ENCODE measurements at places on chromosomes 13 and 19. TPM values are rescaled to one million over a fixed set of nuclear protein-coding genes. Genes with fewer than 3 reads are reported as not detected.

CILP2 gene
- 0.26 TPM for total RNA-seq

PLIN4 gene
- not detected for total RNA-seq

HPN gene
- not detected for total RNA-seq

MATK gene
- 24.3 TPM for total RNA-seq

CYP4F8 gene
- not detected for total RNA-seq

DNA sequence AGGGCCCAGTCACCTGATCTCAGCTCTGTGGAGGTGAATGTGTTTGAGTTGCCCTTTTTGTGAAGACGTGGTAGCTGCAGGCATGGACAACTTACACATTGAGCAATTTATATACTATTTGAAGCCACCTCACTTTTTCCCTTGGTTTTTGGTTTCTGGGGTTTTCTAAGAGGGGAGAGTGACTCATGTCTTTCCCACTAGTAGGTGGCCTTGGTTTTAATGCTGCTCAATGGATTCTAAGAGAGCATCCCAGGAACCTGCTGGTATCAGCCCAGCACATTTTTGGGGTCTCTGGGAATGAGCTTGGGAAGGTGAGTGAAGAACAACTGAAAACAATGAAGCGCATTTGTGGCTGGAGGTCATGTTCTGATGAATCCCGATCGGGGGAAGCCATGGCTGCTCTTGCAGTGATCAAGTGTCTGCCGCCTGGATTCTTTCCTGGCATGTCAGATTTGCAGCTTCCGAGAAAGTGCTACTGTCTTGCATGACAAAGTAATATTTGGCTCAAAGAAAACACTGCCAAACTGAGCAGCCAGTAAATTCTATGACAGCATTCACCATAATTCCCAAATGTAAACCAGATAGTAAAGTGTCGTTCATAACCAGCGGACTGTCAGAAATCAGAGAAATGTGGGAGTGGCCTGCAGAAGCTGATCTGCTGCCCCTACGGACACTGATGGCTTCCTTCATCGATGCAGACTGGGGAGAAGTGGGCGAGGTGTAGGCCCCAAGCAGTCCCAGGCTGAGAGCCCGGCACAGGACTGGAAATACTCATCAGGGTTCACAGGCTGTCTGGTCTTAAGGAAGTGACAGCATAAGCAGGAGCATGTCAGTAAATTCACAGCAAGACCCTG lies 98.7 kb downstream of the COL4A2 start:
- no peak overlapping the region for H3K27ac ChIP-seq
- H3K4me3 ChIP-seq: no peak overlapping the region
- H3K36me3 ChIP-seq: no peaks in the 10 kb centered on the region
- H3K27me3 ChIP-seq: peaks cover 63% of the 10 kb centered on the region
- H3K4me1 ChIP-seq: peaks cover 10% of the 10 kb centered on the region
- DNase-seq: no peak

GRCh38 chr19:38740932-38741331 lies 3.3 kb downstream of the CAPN12 start:
- H3K27ac ChIP-seq: no peak overlapping the region
- peaks cover 18% of the 10 kb centered on the region for H3K4me1 ChIP-seq
- peaks cover 3% of the 10 kb centered on the region for H3K36me3 ChIP-seq
- no peak overlapping the region for H3K4me3 ChIP-seq
- no peak for DNase-seq
- peaks cover 8% of the 10 kb centered on the region for H3K27me3 ChIP-seq

GRCh38 chr19:50327013-50327412 lies 2.2 kb downstream of the KCNC3 start:
- peak overlapping the region; percentile 84 for H3K4me3 ChIP-seq
- peaks cover 52% of the 10 kb centered on the region for H3K4me1 ChIP-seq
- H3K27me3 ChIP-seq: peaks cover 16% of the 10 kb centered on the region
- no peak for DNase-seq
- peaks cover 5% of the 10 kb centered on the region for H3K36me3 ChIP-seq

GRCh38 chr13:31242367-31242766 lies 42.6 kb downstream of the B3GLCT start:
- H3K4me1 ChIP-seq: no peaks in the 10 kb centered on the region
- H3K4me3 ChIP-seq: no peak overlapping the region
- H3K27me3 ChIP-seq: no peaks in the 10 kb centered on the region

- H3K4me1 ChIP-seq: no peaks in the 10 kb centered on the region
- H3K27ac ChIP-seq: no peak overlapping the region
- H3K36me3 ChIP-seq: no peaks in the 10 kb centered on the region
- DNase-seq: no peak
- no peak overlapping the region for H3K4me3 ChIP-seq
Observed at GRCh38 chr13:65965501-65965900, 1264.6 kb downstream of the PCDH9 start.

DNA sequence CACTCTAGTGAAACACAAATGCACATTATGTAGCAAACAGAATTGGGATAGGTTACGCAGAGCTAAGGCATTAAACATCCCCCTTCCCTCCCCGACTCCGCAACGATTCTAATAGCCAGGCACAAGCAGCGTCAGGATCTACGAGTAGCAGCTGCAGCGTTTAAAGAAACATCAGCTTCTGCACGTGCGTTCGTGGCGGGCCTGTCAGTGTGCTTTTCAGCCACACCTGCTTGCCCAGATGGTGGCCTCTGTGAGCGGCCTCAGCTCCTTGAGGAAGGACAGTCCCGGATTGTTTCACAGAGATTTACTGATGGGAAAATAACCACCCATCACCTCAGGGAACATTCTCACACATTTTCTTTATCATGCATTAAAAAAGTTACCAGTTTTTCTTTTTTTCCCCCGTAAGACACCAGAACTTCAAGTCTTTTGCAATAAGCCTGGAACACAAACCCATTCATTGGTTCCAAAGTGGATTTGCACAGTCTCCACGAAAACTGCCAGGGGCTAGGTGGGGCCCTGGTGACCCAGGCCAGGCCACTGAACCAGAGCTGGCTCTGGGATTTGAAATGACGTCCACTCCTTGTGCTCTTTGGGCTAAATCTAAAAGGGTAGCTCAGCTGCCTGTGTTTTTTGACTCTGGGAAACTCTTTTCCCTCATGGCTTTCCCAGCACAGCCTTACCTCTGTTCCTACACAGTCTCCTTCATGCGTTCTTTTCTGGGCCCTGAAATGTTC lies 325.5 kb downstream of the KCNRG start:
- no peak for DNase-seq
- H3K4me1 ChIP-seq: peaks cover 5% of the 10 kb centered on the region
- H3K36me3 ChIP-seq: no peaks in the 10 kb centered on the region
- peaks cover 41% of the 10 kb centered on the region for H3K27me3 ChIP-seq
- H3K4me3 ChIP-seq: no peak overlapping the region

DNA sequence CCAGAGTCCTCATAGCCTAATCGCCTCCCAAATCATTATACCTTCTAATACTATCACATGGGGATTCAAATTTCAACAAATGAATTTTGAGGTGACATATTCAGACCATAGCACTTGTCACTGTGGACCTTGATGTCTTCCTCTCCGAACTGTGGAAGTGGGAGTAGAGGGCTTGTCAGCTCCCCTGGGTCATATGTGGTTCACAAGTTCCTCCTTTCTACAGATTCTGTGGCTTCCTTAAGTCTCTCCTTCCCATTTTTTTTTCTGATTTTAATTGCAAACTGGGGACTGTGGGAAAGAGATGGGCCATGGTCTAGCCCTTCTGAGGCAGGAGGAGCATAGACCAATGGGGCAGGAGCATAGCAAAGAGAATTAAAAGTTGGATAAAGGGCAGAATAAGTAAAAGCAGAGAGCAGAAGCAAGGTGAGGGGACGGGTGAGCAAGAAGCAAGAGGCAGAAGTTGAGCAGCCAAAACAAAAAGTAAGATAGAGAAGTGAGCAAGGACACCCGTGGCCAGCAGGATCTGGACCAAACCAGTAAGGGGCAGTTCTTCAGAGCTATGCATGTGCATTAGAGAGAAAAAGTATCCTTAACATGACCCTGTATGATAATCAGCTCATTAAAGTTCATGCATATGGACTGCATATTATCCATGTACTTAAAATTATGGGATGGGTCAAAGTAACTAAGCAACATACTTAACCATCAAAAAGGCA lies 2.6 kb upstream of the SIGLEC7 start:
- no peaks in the 10 kb centered on the region for H3K36me3 ChIP-seq
- H3K27ac ChIP-seq: no peak overlapping the region
- no peak for DNase-seq
- peaks cover 14% of the 10 kb centered on the region for H3K4me1 ChIP-seq
- peaks cover 4% of the 10 kb centered on the region for H3K27me3 ChIP-seq

- no peaks in the 10 kb centered on the region for H3K27me3 ChIP-seq
- peak overlapping the region; percentile 72 for H3K4me3 ChIP-seq
- H3K27ac ChIP-seq: peak overlapping the region; percentile 98
- DNase-seq: peak; percentile 36
Observed at GRCh38 chr19:8194528-8195267, 14.5 kb upstream of the CERS4 start.

DNA sequence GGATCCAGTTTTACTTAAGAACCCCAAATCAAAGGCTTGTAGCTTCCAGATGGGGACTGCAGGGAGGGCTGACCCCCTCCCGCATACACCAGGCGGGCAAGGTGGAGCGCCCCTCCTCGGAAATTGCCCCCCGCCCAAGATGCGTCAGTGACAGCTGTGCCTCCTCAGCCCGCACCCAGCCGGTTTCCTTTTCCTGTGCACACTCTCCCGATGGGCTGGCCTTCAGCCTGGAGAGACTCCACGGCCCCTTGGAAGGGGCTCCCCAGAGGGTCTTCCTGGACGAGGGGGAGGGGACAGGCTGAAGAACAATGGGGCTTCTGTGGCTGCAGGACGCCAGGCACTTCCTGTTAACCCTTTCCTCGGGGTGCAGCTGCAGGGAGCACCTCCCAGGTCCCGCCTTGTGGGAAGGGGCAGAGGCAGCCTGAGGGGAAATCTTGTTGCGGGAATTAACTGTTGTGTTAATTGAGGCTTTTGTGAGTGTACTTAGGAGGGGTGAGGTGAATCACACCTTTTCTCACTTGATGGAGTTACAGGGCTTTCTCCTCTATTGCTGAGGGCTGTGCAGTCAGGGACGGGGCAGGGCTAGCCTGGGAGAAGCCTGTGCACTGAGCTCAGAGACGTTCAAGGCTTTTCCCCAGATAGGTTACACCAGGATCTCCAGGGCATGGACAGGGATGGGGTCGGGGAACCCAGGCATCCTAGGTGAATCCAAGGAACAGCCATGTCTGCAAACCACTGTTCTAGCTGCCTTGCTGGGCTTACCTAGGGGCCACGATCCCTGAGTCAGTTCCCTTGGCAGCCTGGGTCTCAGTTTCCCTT lies 14.3 kb downstream of the IER2 start:
- H3K36me3 ChIP-seq: peaks cover 3% of the 10 kb centered on the region
- H3K4me1 ChIP-seq: peaks cover 56% of the 10 kb centered on the region
- no peaks in the 10 kb centered on the region for H3K27me3 ChIP-seq
- H3K4me3 ChIP-seq: peak overlapping the region; percentile 82
- peak overlapping the region; percentile 94 for H3K27ac ChIP-seq

- DNase-seq: no peak
- no peak overlapping the region for H3K27ac ChIP-seq
- peaks cover 6% of the 10 kb centered on the region for H3K4me1 ChIP-seq
- peaks cover 12% of the 10 kb centered on the region for H3K27me3 ChIP-seq
Observed at GRCh38 chr19:45911291-45911690, 3.3 kb downstream of the NANOS2 start.

GRCh38 chr19:4113398-4114088 lies 10.4 kb downstream of the MAP2K2 start:
- peaks cover 46% of the 10 kb centered on the region for H3K36me3 ChIP-seq
- H3K27me3 ChIP-seq: no peaks in the 10 kb centered on the region
- no peak for DNase-seq
- H3K4me1 ChIP-seq: peaks cover 35% of the 10 kb centered on the region
- no peak overlapping the region for H3K27ac ChIP-seq

GRCh38 chr13:46496086-46496485 lies 56.9 kb upstream of the LRCH1 start:
- H3K27ac ChIP-seq: no peak overlapping the region
- peaks cover 5% of the 10 kb centered on the region for H3K27me3 ChIP-seq
- DNase-seq: no peak
- no peak overlapping the region for H3K4me3 ChIP-seq

DNA sequence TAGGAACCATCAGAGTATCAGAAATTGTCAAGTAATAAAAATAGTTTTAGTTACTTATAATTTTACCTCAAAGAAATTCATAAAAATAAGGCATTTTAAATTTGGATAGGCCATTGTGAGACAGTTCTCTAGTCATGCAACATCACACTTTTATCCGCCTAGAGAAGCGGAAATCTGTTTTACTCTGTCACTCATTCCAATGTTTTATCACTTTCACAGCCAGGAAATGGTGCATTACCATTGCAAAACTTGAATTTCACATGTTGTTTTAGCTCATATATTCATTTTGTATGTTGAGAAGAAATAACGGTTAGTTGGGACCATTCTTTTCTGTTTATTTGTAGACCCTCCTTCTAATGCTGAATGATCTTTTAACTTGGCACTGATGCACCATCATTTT lies 427.2 kb downstream of the GPC6 start:
- H3K36me3 ChIP-seq: no peaks in the 10 kb centered on the region
- H3K4me1 ChIP-seq: no peaks in the 10 kb centered on the region
- DNase-seq: no peak
- H3K27ac ChIP-seq: no peak overlapping the region
- no peaks in the 10 kb centered on the region for H3K27me3 ChIP-seq
- no peak overlapping the region for H3K4me3 ChIP-seq

- peaks cover 24% of the 10 kb centered on the region for H3K4me1 ChIP-seq
- peaks cover 50% of the 10 kb centered on the region for H3K36me3 ChIP-seq
- no peak for DNase-seq
- no peak overlapping the region for H3K27ac ChIP-seq
Observed at GRCh38 chr13:20015763-20016162, 57.2 kb downstream of the ZMYM2 start.

DNA sequence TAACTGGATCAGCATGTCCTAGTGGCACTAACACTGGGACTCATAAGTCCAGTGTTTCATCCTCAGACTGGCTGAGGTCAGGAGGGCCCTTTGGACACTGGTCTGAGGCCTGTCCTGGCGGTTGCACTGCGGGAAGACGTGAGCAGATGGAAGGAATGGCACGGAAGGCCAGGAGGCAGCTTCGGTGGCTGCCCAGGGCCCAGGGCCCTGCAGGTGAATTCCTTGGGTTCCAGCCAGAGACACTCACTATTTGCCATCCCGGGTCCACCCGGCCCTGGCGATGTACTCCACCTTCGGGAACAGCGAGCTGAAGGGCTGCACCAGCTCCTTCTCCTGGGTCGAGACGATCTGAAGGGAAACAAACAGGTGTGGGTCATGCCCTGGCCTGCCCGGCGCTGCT lies 26.3 kb downstream of the DPP9 start:
- no peak for DNase-seq
- peaks cover 33% of the 10 kb centered on the region for H3K36me3 ChIP-seq
- no peak overlapping the region for H3K4me3 ChIP-seq
- no peaks in the 10 kb centered on the region for H3K4me1 ChIP-seq
- H3K27ac ChIP-seq: no peak overlapping the region
- no peaks in the 10 kb centered on the region for H3K27me3 ChIP-seq
